ENCODE measurements at places on chromosomes 16 and 17.

GRCh38 chr17:15019158-15019557 lies 246.0 kb downstream of the PMP22 start:
- no peak for DNase-seq

GRCh38 chr17:58693751-58694150 lies 1.3 kb downstream of the RAD51C start:
- DNase-seq: no peak

DNA sequence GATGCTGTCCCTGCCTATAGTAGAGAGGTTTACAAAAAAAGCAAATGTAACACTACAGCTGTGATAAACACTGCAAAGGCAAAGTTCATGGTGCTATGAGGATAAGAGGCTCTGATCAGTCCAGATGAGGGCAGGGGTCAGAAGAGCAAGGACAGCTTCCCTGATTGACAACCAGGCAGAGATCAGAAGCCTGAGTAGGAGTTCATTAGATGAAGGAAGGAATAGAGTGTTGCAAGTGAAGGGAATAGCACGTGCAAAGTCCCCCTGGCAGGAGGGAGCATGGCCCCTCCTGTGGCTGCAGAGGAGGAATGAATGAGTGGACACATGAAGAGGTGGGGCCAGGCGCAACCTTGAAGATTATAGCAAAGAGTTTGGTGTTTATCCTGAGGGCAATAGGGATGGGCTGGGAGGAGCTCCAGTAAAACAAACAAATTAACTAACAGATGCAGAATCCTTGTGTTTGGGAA lies 208.4 kb upstream of the IRX5 start:
- no peak for DNase-seq

- DNase-seq: no peak
Observed at GRCh38 chr17:15981646-15982580, 17.6 kb downstream of the ZSWIM7 start.

GRCh38 chr17:78970834-78971755 lies 8.6 kb downstream of the LGALS3BP start:
- peak; percentile 75 for DNase-seq
